ENCODE measurements at places on chromosomes 3 and 15.

GRCh38 chr3:16803019-16803418, 81.7 kb upstream of the PLCL2 start:
- no peak for DNase-seq

DNA sequence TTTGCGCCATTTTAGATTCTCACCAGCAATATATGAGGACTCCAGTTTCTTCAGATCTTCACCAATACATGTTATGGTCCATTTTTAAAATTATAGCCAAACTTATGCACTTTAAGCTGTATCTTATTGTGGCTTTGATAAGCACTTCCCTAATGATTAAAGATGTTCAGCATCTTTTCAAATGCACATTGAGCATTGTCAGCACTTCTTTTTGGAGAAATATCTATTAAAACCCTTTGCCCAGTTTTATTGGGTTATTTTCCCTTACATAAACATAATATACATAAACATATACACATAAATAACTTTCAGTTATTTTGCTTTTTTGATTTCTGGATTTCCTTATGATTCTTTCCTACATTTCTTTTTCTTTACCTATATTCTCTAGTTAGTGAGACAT, 83.8 kb downstream of the ROBO1 start:
- DNase-seq: no peak

GRCh38 chr3:19348941-19349564, 200.7 kb downstream of the KCNH8 start:
- no peak for DNase-seq

GRCh38 chr15:64665179-64665578, 110.2 kb downstream of the RBPMS2 start:
- DNase-seq: no peak

- no peak for DNase-seq
Measured at GRCh38 chr15:91472316-91472756, 372.3 kb downstream of the SV2B start.

GRCh38 chr3:69509288-69509687, 123.4 kb upstream of the FRMD4B start:
- no peak for DNase-seq

GRCh38 chr15:92665100-92665555, 9.6 kb upstream of the FAM174B start:
- no peak for DNase-seq

DNA sequence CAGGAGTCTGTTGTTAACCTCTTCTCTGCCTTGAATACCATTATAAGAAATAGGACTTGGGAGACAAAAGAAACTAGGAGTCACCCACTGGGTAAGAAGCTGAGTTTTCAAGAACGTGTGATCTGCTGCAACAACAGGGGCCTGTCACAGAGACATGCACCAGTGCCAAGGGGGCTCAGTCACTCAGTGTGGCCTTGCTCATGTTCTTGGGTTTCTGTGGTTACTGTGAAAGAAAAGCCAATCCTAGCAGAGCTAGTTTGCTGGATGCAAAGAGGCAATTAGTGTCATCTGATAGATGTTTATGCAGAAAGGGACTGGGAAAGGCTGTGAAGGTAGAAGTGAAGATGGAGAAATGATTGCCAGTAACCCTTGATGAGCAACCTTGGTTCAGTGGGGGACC, 126.3 kb downstream of the IQCH start:
- DNase-seq: no peak

- no peak for DNase-seq
Measured at GRCh38 chr15:77052556-77052955, 18.4 kb downstream of the TSPAN3 start.

GRCh38 chr3:34155108-34155507, 356.7 kb downstream of the PDCD6IP start:
- DNase-seq: no peak

DNA sequence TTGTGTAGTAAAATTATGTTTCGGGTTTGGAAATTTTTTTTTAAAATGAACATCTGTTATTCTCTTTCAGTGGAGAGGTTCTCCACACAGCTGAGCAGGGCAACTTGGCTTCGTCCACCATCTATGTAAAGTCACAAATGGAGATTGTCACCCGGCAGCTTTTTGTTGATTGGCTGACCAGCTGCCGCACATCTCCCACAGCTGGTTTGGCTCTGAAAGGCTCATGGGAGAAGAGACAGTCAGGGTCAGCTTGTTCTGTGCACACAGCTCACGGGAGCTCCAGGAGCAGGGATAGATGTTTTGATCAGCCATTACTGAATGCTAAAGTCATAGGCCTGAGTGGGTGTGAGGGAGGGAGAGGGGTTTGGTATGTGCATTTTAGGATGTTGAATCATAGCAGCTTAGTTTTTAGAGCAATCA, 12.9 kb upstream of the CCDC80 start:
- no peak for DNase-seq

Data from NCI-H1436 treated with DMSO at 0.1 percent for 48 hours (cell line).